ENCODE measurements at places on chromosomes 1 and 21. TPM values are rescaled to one million over a fixed set of nuclear protein-coding genes. Genes with fewer than 3 reads are reported as not detected.

- no peak for DNase-seq
Observed at GRCh38 chr1:9883585-9884449, 26.3 kb downstream of the CTNNBIP1 start.

DNA sequence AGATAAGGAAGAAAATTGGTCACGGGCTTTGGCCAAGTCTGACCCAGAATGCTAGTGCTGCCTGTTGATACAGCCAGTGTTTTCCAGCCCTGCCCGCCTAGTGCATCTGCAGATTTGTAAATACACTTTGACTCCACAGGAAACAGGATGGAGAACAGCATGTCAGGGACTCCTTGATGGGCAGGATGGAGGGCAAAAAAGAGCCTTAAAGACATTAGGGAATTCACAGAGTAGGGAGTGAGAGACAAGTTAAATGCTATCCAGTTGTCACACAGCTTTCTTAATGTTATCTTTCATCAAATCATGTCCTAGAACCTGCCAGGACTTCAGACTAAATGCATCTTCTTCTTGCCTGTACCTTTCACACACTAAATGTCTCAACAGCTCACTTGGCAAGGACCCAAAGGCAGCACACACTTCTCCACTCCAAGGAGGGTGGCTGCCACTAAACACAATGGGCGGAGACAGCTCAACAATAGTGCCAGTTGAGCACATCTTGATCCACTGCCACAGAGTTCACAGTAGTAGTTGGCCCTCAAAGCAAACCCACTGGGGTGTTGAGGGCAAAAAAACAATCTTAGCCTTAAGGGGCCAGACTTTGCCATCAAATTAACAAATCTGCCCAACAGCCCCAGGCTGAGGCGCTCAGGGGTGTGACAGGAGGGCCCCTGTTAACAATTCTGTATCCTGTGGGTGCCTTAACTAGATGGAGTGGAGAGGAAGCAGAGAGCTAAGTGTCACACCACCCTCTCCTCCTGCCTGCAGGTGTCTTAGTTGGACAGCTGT is 2.7 kb downstream of the HIVEP3 start:
- DNase-seq: peak; percentile 63

- DNase-seq: no peak
Observed at GRCh38 chr21:29125191-29125590, 5.3 kb upstream of the MAP3K7CL start.

GRCh38 chr21:35617491-35617890 is 442.8 kb downstream of the SETD4 start:
- no peak for DNase-seq

DNA sequence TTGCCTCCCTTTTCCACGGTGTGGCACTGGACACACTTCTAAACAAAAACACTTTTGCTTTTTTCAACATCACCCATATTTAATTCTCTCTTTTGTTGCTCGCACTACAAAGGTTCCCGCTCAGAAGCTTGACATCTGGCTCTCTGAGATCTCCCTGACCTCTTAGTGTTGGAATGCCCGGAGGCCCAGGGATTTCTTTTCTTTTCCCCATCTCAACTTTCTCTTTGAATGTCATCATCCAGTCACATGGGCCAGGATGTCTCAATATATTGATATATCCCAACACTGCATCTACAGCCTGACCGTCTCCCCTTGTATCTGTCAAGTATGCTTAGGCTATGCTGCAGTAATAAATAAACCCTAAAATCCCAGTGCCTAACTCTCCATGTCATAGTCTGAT is 54.3 kb upstream of the DESI2 start:
- DNase-seq: no peak

The TTC39A gene
- total RNA-seq: 26.3 TPM

DNA sequence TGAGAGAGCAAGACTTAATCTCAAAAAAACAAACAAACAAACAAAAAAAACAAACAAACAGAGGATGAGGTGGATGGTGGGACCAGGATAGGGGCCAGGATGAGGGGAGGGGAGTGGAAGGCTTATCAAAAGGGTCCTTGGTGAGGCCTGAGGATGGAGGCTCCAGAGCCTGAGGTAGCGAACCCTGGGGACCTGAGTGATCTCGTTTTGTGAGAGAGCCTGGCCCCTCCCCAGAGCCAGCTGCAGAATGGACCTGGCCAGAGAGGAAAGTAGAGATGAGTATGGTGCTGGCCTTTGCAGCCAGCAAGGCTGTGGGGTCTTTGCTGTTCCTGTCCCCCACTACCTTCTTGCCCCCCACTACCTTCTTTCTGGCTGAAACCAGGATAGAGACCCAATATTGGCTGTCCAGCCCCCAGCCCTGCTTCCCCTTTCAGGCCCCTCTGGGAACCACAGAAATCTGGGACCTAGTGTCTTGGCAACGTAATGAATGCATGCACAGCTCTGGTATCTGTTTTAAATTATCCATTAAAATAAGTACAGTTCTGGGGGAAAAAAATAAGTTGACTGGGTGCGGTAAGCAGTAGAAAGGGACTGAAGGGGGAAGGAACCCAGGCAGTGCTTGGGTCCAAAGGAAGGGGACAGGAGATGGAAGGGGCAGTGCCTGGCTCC is 1.1 kb upstream of the LMNA start:
- no peak for DNase-seq

The ALX3 gene
- total RNA-seq: not detected

DNA sequence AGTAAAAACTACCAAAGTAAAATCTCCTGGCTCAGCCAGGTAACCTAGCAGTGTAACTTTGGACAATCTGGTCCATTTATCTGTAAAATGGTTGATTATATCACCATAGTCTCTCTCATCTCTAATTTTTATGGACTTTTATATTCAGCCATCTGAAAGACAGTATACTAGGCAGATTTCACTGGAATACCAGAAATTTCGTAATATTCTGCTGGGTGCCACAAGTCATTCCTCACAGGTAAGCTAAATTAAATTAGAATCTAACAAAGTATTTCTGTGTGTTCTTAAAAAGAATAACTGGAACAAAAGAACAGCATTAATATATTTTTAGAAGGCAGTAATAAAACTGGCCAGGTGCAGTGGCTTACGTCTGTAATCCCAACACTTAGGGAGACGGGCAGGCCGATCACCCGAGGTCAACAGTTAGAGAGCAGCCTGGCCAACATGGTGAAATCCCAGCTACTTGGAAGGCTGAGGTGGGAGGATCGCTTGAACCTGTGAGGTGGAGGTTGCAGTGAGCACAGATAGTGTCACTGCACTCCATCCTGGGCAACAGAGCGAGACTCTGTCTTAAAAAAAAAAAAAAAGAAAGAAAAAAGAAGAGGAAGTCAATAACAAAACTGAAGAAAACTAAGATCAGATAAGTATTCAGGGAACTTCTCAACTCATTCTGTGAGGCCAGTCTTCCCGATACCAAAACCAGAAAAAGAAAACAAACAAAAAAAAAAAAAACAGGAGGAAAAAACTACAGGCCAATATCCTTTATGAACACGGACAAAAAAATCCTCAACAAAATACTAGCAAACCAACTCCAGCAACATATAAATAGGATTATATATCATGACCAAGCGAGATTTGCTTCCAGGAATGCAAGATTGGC is 35.9 kb downstream of the PIK3R3 start:
- DNase-seq: no peak

The GJA5 gene
- 0.86 TPM for total RNA-seq

GRCh38 chr1:158013840-158014730 is 20.6 kb downstream of the KIRREL1 start:
- DNase-seq: no peak

- no peak for DNase-seq
Observed at GRCh38 chr1:17558954-17559614, 19.6 kb downstream of the ARHGEF10L start.

GRCh38 chr1:154821083-154821482 is 49.0 kb downstream of the KCNN3 start:
- no peak for DNase-seq

- DNase-seq: no peak
Observed at GRCh38 chr1:177170756-177171535, at the start of gene BRINP2. TSS of gene BRINP2 (plus strand) at chr1:177170958. CDS start at chr1:177229877, 58,919 bp downstream.

DNA sequence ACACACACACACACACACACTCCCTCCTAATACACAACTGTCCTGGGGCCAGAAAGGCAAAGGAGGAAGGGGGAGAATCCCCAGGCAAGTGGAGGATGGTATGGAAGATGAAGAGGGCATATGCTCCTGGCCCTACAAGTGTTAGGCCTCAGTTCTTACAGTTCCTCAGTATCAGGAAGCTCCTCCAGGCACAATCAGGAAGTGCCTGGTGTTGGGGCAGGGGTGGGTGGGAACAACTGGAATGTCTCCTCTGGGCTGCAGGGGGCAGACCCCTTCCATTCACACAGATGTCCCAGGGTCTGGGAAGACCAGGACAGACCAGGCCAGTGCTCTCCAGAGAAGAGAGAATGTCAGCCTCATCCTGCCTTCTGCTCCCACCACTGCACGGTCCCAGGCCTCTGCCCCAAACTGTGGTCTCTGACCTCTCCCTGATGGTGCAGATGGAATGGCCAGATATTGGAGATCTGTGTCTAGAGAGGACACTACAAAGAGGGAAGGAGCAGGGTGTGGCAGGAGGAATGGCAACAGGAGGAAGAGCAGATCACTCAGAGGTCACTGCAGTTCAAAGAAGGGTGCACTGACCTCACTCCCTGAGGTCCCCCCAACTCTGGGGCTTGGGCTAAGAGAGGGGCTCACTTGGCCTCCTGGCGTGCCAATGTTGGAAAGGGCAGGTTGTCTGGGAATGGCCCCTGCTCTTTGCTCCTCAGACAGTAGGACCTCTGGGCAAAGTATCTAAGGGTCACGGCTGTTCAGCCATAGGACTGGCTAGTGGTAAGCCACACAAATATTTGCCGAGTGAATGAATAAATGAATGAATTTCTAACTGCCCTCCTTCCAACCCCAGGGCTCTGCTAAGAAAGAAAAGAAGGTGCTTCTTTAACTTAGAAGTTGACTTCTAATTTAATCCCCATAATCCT is 2.5 kb upstream of the DENND2D start:
- peak; percentile 54 for DNase-seq

- no peak for DNase-seq
Observed at GRCh38 chr1:242523719-242524570, 552 bp downstream of the PLD5 start.

DNA sequence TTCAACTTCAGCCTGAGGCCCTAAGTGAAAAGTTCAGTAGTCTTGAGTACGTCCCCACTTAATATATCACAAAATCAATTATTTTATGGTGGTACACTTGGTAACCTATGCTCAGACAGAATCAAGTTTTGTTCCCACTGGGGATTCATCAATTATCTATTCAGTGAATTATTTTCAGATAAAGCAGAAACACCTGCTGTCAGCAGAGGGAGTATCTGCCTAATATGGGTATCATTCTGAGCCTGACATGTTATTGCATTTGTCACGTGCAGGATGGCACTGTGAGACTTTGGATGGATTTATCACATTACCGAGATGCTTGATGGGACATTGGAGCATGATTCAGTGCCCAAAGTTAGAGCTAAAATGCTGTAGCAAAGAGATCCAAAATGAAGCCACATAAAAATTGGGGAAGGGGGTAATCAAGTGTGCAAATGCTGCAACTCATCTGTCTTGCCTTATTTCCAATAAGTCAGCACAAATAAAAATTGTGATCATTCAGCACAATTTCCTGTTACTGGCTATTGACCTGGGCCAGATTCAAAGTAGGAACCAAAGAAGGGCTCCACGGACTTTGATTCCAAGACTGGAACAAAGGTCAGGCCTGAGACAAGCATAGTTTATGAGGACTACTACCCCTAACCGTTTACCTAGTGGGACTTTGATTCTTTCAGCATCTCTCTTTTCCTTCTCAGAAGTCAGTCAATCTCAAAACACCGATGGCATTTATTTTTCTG is 657.6 kb downstream of the LMO4 start:
- DNase-seq: peak; percentile 38

The USH2A gene
- not detected for total RNA-seq

- DNase-seq: no peak
Observed at GRCh38 chr1:17013491-17014320, 2.0 kb upstream of the ATP13A2 start.

DNA sequence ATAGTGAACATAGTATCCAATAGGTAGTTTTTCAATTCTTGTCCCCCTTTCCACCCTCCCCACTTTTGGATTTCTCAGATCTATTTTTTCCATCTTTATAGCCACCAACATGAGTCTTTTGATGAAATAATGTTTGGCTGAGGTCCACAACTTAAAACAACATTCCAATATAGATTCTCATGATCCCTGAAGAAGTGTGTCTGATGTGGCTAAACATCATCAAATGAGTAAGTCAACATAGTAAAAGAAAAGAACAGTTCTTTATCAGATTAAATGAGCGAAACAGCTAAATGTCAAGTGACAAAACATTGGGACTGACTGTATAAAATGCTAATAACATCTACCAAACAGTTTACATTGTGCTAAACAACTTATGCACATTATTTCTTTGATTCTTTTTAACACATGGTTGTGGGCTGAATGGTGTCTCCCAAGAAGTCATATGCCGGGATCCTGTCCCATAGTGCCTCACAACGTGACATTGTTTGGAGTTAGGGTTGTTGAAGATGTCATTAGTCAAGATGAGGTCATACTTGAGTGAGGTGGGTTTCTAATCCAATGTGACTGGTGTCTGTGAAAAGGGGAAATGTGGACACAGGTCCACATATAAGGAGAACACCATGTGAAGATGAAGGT is 453.6 kb downstream of the LTN1 start:
- DNase-seq: peak; percentile 29

The AIM2 gene
- not detected for total RNA-seq

DNA sequence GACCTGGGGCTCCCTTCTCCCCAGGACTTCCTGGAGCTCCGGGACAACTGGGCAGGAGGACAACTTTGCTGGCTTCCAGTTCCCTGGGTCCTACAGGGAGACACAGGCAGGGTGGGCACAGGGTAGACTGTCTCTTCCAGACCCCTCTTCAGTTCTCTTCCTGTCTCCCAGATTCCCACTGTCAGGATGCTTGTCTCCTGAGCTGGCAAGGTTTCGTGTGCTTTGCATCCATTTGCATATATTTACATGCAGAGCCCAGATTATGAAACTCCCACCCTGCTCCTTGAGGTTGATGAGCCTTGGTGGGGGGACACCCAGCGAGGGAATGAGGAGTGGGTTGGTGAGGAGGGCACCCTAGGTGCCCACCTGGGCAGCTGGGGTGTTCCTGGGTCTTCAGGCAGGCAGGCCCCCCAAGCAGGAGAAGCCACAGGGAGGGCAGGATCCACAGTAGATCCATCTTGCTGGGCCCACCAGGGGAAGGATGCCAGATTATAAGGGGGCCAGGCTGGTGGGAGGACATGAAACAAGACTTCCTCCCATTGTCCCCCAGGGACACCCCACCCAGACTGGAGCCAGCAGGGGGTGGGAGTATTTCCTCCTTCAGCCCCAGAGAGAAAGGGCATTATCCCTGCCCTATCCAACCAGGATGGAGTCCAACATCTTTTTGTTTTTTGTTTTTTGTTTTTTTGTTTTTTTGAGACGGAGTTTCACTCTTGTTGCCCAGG is at the start of gene FCN3:
Gene FCN3, minus strand, starts transcription at position 463 of the 725 bp plus-strand sequence. Its CDS starts 6 bp downstream, at position 457.
- no peak for DNase-seq
